Stimulated activated CD4-positive, alpha-beta T cell treated with anti-CD3 and anti-CD28 coated beads, Interleukin-4, amount 100 ng/mL, for 4 hours (primary cell): ENCODE measurements at places on chromosomes 3 and 15.
A peak's percentile ranks its signal among the peaks of the same experiment; 100 is the strongest.

- DNase-seq = no peak
Measured at GRCh38 chr3:10315771-10316344, 5.1 kb downstream of the SEC13 start.

- no peak for DNase-seq
Measured at GRCh38 chr15:76465728-76466127, 129.2 kb downstream of the ISL2 start.

DNA sequence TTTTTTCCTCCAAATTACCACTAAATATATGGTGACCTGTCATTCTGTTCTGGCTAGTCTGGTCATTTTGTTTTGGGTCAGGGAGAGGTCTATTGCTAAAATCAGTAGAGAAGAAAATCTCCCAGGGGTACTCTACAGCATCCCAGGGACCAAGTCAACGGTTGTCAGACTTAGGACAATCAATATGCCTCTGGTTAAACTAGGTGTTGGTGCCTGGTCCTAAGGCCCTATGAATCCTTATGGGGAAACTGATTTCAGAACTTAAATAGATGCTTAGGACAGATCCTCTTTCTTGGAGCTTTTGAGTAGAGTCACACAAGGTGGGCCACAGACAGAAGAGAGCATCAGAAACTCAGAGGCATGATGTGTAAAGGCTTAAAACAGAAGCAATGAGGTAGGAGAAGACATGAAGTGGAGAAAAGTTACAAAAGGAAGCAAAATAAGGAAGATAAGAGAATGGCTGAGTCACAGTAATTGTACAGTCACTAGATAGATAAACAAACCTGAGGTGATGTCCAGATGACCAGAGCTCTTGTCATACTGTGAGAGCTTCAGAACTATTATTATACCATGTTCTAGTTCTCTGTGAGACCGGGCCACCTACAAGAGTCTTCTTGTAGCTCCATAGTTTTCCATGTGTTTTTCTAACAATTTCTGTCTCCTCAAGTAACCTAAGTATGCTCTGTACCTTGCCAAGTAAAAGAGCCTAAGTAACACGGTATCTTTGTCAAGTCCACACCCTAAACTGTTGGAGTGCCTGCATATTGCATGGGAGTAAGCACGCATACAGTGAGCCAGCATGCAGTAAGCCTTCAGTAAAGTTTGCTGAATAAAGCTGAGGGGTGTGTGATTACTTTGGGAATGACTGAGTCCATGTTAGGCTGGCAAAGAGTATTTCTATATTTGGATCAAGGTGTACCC, 44.6 kb upstream of the LEKR1 start:
- DNase-seq = no peak

GRCh38 chr3:196193736-196194541, 17.3 kb downstream of the ZDHHC19 start:
- DNase-seq = no peak

DNA sequence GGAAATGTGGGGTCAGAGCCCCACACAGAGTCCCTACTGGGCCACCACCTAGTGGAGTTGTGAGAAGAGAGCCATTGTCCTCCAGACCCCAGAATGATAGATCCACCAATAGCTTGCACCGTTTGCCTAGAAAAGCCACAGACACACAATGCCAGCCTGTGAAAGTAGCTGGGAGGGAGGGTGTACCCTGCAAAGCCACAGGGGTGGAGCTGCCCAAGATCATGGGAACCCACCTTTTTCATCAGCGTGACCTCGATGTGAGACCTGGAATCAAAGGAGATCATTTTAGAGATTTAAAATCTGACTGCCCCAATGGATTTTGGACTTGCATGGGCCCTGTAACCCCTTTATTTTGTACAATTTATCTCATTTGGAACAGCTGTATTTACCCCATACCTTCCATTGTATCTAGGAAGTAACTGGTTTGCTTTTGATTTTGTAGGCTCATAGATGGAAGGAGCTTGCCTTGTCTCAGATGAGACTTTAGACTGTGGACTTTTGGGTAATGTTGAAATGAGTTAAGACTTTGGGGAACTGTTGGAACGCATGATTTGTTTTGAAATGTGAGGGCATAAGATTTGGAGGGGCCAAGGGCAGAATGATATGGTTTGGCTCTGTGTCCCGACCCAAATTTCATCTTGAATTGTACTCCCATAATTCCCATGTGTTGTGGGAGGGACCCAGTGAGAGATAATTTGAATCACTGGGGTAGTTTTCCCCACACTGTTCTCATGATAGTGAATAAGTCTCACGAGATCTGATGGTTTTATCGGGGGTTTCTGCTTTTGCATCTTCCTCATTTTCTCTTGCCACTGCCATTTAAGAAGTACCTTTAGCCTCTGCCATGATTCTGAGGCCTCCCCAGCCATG, 49.0 kb downstream of the CD200 start:
- no peak for DNase-seq

- no peak for DNase-seq
Measured at GRCh38 chr3:47681016-47681415, 100.7 kb downstream of the SMARCC1 start.

DNA sequence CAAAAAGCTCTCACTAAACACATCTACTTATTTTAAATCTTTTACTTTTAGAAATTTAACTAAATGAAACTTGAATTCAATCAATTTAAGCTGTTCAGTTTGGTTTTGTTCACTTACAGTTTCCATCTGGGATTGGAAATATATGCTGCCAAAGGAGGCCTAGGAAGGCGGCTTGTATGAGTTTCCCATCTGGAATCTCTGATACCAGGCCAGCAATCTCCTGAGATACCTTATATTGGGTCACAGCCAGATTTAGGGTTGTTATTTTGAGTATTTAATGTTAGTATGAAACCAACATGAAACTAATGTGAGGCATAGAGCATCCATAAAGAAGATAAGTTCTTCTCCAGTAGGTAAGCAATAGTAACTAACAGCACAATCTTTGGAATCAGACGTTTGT, 94.6 kb downstream of the GMNC start:
- no peak for DNase-seq

- DNase-seq = no peak
Measured at GRCh38 chr3:99565331-99565730, 73.1 kb upstream of the COL8A1 start.

GRCh38 chr3:59234884-59235633, 185.2 kb upstream of the CFAP20DC start:
- DNase-seq = no peak

DNA sequence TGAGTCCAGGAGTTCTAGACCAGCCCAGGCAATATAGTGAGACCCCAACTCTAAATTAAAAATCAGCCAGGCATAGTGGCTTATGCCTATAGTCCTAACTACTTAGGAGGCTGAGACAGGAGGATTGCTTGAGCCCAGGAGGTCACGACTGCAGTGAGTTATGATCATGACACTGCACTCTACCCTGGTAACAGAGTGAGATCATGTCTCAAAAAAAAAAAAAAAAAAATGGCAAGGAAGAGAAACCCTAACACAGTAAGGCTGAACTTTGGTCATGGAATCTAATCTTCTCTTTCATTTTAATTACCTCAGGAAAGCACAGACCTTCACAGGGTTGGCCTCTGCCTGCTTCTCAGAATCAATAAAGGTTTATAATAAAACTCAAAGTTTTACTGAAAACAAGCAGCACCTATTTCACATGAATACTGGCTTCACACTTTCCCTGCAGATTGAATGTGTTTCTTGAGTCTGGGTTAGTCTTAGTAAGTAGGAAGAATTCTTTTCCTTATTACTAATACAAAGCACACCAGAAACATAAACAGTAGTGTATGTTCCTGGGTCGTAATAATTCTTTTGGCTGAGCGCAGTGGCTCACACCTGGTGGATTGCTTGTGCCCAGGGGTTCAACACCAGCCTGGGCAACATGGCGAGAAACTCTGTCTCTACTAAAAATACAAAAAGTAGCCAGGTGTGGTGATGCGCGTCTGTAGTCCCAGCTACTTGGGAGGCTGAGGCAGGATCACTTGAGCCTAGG, 11.6 kb upstream of the NR2C2 start:
- no peak for DNase-seq

DNA sequence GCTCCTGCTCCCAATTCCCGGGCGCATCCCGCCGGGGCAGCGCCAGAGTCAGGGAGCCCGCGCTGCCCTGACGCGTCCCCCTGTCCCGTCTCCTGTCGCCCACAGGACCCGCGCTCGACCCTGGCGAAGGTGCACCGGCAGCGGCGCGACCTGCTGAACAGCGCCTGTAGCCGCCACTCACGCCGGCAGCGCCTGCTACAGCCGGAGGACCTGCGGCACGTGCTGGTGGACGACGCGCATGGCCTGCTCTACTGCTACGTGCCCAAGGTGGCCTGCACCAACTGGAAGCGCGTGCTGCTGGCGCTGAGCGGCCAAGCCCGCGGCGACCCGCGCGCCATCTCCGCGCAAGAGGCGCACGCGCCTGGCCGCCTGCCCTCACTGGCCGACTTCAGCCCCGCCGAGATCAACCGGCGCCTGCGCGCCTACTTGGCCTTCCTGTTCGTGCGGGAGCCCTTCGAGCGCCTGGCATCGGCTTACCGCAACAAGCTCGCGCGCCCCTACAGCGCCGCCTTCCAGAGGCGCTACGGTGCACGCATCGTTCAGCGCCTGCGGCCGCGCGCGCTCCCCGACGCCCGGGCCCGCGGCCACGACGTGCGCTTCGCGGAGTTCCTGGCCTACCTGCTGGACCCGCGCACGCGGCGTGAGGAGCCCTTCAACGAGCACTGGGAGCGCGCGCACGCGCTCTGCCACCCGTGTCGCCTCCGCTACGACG, 16.9 kb downstream of the C3orf22 start:
- DNase-seq = no peak

DNA sequence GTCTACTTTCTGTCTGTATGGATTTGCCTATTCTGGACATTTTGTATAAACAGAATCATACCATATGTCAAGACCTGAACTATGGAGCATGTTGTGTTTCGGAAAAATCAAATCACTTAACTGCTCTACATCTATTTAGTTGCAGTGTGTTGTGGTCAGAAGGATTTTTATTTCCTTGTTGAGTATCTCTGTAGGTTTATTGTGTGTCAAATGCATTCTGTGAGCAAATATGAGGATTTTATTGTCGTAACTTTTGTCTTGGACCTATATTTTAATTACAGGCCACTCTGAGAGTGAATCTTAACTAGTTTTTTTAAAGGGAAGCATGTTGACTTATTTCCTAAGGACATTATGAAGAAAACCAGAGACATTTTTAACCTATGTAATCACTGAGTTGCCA, 84.6 kb upstream of the MYZAP start:
- no peak for DNase-seq

DNA sequence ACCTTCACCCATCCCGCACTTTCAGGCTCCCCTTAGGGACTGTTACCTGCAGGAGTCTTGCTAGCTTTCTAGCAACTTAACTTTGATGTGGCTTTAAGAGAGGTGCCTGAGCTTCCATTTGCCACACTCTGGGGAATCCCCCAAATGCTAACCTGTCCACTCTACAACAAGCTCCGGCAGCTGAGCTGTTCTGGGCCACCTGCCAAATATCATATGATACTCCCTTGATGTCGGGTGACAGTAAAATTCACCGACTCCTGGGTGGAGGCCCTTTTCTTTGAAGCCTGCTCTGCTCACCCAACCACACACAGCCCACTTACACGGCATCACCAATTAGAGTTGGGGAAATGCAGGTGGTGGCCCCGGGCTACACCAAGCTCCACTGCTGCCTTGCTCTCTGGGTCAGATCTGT, 38.0 kb upstream of the XCR1 start:
- DNase-seq = peak; percentile 88

GRCh38 chr3:182384221-182384620, 409.1 kb upstream of the ATP11B start:
- no peak for DNase-seq

GRCh38 chr15:25892126-25892525, 29.0 kb upstream of the ATP10A start:
- DNase-seq = no peak

GRCh38 chr3:134077649-134078161, 48.0 kb upstream of the SLCO2A1 start:
- DNase-seq = no peak

- no peak for DNase-seq
Measured at GRCh38 chr15:90550919-90551318, 21.2 kb downstream of the CRTC3 start.
